ENCODE measurements at places on chromosomes 12 and 14. TPM values are rescaled to one million over a fixed set of nuclear protein-coding genes. Genes with fewer than 3 reads are reported as not detected.

FGF6 gene
- total RNA-seq, result not detected

DNA sequence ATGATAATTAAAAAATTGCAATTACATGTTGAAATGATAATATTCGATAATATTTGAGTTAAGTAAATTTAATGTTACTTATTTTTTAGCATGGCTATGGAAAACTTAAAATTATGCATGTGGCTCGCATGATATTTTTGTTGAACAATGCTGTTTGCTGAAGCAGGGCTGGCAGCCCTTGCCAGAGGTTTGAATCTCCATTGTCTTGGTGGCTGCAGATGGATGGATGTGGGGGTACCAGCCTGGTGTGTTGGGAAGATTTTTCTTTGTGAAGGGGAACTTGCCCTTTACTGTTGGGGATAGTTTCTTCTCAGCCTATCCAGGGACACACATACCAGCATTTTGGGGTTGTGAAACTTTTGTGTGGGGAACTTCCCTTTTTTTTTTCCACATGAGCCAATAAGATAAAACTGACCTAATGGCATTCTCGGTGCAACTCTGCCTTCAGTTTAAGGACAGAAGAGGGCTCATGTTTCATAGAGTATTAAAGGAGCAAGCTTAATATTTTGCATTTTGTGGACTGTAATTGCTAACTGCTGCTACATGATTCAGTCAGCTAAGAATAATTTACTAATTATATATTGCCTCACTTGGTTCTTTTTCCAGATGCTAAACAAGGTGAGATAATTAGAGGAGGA lies 8.8 kb downstream of the RASSF3 start:
- DNase-seq, result no peak

KCNH3 gene
- total RNA-seq, result 0.24 TPM

SIX4 gene
- 38.9 TPM for total RNA-seq

DNA sequence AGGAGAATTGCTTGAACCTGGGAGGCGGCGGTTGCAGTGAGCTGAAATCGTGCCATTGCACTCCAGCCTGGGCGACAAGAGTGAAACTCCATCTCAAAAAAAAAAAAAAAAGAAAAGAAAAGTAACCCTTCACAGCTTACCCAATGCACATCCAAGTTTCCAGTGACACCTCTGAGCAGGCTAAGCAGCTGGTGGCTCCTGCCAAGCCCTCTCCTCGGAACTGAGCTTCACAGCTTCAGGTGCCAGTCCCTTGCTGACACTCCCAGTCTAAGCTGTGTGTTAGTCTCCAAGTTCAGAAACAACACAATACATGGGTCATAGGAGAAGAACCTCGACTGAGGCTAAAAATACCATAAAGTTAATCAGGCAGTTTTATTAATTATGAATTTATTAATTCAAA lies 7.9 kb downstream of the CD9 start:
- DNase-seq, result no peak

GRCh38 chr12:51442324-51442723 lies 17.7 kb downstream of the SLC4A8 start:
- DNase-seq, result no peak

DNA sequence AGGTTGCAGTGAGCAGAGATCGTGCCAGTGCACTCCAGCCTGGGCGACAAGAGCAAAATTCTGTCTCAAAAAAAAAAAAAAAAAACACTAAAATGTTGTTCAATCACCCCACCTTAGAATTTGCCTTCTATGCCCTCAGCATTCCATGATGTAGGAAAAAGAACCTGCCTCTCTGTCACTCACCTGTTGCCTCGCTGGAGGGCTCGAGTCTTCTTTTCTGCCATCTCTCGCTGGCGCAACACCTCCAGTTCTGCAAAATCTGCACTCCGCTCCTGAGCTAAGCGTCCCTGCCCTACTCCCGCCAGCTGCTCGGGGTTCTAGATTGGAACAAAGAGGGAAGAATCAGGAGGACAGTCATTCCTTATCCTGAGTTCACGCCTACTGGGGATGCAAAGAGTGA lies 17.9 kb downstream of the TIMELESS start:
- DNase-seq, result no peak

Data from H1 (cell line).